CD4-positive, alpha-beta T cell treated with Interferon alpha-2 for 1 hour (primary cell): ENCODE measurements at places on chromosomes 6 and 20.

DNA sequence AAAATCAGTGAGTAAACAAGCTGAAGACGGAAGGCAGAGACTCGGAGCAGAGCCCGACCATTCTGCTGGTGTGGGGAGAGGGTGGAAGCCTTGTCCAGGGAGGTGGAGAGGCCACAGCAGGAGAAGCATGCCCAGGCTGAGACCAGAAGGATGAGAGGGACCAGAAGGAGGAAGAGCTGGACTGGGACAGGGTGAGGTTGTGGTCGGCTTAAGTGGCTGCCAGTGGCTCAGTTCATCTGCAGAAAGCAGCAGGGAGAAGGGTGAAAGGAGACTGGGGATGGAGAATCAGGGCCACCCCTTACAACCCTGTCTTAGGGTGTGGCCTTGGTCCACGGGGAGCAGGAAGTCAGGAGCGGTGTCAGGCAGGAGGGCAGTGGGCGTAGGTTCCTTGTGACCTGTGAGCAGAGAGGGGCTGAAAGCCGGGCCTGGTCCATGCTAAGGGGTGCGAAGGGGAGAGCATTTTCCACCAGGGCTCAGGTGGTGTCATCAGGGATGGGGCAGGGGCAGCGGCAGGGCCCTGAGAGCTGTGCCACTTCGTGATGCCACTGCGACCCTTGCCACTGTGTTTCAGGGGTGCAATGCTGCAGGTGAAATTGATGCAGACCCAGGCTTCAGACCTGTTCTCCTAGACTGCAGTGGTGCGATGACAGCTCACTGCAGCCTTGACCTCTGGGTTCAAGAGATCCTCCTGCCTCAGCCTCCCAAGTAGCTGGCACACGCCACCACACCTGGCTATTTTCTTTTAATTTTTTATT lies 81.1 kb downstream of the TTLL2 start:
- no peak for DNase-seq

- DNase-seq: peak; percentile 84
Observed at GRCh38 chr20:50460608-50461267, 49.4 kb upstream of the PTPN1 start.

DNA sequence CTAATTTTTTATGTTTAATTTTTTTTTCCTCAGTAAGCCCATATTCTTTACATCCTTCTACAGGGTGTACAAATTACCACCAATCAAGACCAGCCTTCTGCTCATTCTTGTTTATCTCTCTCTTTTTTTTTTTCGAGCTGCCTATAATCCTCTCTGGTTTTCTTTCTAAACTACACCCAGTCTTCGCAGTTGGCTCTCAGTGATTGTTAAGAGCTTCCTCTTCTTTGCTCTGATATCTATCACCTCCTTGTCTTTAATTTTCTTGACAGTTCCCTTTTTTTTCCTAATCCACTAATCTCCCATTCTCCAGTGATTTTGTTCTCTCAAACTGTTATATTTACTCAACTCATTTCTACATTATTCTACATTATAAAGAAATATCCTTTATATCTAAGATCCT lies 38.5 kb upstream of the PTPRK start:
- DNase-seq: no peak

DNA sequence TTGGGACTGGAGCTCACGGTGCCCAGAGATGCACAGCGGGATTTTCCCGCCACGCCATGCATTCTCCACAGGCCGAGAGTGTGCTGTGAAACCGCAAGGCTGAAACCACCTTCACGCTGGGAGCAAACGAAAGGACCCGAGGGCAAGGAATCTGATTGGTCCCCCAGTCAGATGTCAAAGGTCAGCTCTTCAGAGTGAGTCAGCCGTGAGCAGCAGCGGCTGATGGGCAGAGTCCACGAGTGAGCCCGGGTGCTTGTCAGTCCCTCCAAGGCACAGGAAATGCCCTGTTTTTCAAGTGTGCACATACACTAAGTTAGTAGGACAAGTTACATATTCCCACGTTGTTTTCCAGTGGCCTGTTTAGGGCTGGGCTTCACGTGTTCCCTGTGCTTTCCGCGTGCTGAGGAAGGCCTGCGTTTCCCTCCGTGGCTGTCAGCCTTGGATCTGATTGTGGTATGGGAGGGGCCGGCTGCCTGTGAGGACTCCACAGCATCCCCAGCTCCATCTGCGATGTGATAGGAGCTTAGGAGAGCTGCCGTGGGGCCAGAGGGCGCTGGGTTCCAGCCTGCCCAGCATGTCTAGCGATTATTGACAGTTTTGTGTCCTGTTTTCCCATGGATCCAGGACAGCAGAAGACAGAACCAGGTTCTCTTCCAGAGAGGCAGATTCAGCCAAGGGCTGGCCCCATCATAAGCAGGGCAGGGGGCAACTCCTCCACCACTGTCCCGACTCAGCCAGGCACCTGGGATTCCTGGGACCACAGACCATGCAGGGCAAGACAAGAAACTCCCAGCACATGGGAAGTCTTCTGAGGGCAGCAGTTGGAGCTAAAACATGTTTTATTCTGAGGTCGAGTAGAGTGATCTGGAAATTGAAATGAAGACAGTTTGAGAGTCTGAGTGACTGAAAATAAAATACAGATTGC lies 38.2 kb upstream of the FRMD1 start:
- DNase-seq: no peak

- peak; percentile 18 for DNase-seq
Observed at GRCh38 chr20:5085380-5085779, 34.4 kb downstream of the PCNA start.

DNA sequence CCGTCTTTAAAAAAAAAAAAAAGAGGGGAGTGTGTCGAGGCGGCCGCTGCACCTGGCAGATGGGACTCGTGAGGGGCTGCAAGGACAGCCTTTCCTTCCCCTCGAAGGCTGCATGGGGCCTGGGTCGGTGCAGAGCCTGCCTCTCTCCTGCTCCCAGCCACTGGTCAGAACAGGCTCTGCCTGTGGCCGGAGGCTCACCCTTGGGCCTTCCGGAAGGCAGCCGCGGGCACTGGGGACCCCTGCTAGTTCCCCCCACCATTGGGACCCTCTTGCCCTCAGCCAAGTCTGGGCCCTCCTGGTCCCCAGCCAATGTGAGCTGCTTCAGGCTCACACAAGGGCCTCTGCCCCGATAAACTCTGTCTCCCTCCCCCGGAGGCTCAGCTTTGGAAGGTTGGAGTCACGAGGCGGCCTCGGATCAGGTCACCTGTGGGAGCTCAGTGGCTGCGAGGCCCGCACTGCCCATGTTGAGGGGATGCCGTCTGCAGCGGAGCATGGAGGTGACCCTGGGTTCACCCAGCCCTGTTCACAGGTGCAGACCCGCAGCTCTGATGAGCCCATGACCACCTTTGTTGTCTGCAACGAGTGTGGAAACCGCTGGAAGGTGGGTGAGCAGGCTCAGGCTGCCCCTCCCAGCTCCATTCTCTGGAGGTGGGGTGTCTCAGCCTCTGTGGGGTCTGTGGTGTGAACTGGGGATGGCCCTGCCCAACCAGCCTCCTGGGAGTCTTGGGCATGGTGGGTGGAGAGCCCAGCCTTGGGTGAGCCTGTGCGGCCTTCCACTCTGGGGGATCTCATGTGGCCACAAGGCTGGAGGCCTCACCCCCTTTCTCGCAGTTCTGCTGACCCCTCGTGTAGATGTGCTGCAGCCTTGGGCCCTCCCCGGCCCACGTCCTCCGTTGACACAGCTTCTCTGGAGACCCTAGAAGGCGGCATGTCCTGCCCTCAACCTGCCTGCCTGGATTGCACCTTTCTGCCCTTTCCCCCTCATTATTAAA lies 7.7 kb downstream of the RGS19 start:
- no peak for DNase-seq

GRCh38 chr20:1805161-1805581 lies 90.0 kb upstream of the SIRPA start:
- no peak for DNase-seq

DNA sequence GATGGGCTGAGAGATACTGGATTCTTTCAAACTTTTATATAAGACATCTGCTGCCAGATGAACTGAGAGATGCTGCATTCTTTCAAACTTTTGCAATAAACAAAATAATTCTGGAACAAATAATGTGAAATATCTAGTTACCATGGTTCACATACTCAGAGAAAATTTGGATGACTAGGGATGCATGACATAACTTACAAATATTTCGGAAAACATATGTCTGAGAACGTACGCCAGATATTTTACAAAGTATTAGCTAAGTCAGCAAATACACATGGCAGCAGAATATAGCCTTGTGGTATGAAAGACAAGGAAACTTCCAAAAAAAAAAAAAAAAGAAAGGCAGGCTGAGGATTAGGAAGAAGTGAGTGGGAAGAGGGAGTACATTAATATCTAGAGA lies 113.3 kb upstream of the TRAF3IP2 start:
- no peak for DNase-seq

DNA sequence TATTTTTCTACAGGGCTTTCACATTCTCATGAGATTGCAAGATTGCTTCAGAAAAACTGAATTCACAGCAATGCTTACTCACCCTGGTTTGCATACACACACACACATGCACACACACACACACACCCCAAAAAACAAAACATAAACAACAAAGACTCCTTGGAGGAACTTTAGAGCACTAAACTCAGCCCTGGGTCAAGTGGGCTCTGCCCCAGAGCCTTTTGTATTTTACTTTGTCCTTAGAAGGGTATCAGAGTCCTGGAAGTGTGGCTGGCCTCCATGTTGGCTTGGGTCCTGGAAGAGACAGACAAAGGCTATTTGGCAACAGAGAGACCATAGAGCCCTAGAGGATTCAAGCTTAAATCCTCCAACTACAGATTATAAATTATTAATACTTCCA lies 8.0 kb upstream of the CST9 start:
- DNase-seq: no peak

GRCh38 chr6:5511954-5512353 lies 250.6 kb downstream of the FARS2 start:
- no peak for DNase-seq

- no peak for DNase-seq
Observed at GRCh38 chr20:24494460-24494920, 25.1 kb downstream of the SYNDIG1 start.

DNA sequence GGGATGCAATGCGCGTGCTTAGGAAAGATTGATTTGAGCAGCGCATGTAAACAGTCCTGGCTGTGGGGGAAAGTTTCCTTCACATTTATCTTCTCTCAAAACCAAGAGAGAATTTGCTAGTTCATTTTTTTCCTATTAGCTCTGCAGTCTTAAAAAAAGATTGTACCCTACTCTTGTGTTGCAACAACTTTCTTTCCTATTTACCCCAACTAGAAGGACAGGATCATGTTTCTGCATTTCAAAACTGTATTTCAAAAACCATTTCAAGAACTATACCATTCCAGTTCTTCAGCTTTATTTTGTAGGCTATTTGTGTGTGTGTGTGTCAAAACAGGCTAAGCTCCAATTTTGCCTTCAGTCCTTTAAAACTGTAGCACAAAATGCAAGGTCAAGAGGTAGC lies 473.1 kb downstream of the KIF16B start:
- DNase-seq: no peak

- DNase-seq: peak; percentile 64
Observed at GRCh38 chr6:90083891-90084290, 189.6 kb downstream of the GJA10 start.

DNA sequence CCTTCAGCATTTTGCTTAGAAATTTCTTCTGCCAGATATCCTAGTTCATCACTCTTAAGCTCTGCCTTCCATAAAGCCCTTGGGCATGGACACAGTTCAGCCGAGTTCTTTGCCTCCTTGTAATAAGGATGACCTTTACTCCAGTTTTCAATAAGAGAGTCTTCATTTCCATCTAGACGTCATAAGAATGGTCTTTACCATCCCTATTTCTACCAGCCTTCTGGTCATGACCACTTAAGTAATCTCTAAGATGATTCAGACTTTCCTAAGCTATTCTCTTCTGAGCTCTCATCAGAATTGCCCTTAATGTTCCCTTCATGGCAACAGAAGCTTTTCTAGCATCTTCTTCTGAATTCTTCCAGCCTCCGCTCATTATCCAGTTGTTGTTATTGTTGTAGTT lies 126.1 kb downstream of the TFAP2C start:
- DNase-seq: no peak

GRCh38 chr6:47646689-47647088 lies 51.7 kb upstream of the ADGRF4 start:
- no peak for DNase-seq
